ENCODE measurements at places on chromosomes 7 and 10. TPM values are rescaled to one million over a fixed set of nuclear protein-coding genes. Genes with fewer than 3 reads are reported as not detected.

DNA sequence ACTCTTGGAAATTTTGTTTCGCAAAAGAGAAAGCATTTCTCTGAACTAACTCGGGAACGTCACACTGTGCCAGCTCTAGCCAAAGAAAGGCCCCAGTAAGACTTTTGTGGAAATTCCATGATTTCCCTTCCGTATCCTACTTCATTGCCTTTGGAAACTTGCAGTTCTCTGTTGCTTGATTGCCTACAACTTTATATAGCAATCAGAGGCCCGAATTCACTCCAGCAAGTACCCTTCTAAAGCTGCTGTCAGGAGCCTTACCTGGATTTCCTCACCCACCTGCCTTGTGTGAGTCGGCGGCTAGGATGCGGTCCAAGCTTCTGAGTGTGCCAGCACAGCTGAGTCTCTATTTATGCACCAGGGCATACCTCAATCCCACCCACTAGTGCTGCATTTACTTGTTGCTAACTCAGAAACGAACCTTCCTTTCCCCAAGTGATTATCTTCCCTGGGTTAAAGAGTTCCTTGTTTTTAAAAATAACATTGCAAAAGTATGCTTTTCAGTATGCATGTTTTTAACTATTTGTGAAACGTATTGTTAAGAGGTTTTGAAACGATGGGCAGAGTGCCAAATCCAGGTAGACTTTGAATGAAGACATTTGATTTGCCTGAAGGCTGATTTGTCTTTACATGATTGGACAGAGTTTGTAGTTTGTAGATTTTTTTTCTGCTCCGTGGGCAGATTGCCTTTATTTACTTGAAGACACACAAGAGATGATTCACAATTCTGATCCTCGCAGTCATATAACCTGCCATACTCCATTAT lies at the start of gene AGR2:
AGR2 (minus strand) TSS at position 326 of the 766 bp plus-strand sequence. CDS start 3,203 bp downstream, outside the sequence.
- no peak within 1 kb of the TSS for H3K4me3 ChIP-seq
- no peaks in the 10 kb centered on the region for H3K36me3 ChIP-seq
- no peaks in the 10 kb centered on the region for H3K4me1 ChIP-seq
- H3K27ac ChIP-seq, result no peak within 1 kb of the TSS
- H3K27me3 ChIP-seq, result no peaks in the 10 kb centered on the region

The CH25H gene
- total RNA-seq, result 1.8 TPM

The TEX47 gene
- total RNA-seq, result not detected

- H3K4me3 ChIP-seq, result no peak overlapping the region
- no peak overlapping the region for H3K27ac ChIP-seq
- DNase-seq, result no peak
- no peaks in the 10 kb centered on the region for H3K27me3 ChIP-seq
- H3K4me1 ChIP-seq, result no peaks in the 10 kb centered on the region
- no peaks in the 10 kb centered on the region for H3K36me3 ChIP-seq
These were observed 716.0 kb downstream of the XPNPEP1 start for GRCh38 chr10:109207361-109207760.

GRCh38 chr10:101080933-101081931 lies 19.4 kb downstream of the KAZALD1 start:
- H3K27me3 ChIP-seq, result peaks cover 20% of the 10 kb centered on the region
- H3K4me3 ChIP-seq, result no peak overlapping the region
- H3K4me1 ChIP-seq, result no peaks in the 10 kb centered on the region
- no peaks in the 10 kb centered on the region for H3K36me3 ChIP-seq

The RARRES2 gene
- total RNA-seq, result 2,246 TPM

- H3K27ac ChIP-seq, result no peak overlapping the region
- no peak for DNase-seq
- H3K36me3 ChIP-seq, result no peaks in the 10 kb centered on the region
- no peaks in the 10 kb centered on the region for H3K27me3 ChIP-seq
These were observed 36.5 kb downstream of the MALSU1 start for GRCh38 chr7:23335621-23336020.

GRCh38 chr7:93115796-93116195 lies 2.0 kb downstream of the SAMD9 start:
- H3K27me3 ChIP-seq, result no peaks in the 10 kb centered on the region
- no peaks in the 10 kb centered on the region for H3K36me3 ChIP-seq
- no peak overlapping the region for H3K27ac ChIP-seq
- H3K4me1 ChIP-seq, result peaks cover 21% of the 10 kb centered on the region
- no peak overlapping the region for H3K4me3 ChIP-seq

All from adrenal gland (tissue), 19 donors.